ENCODE measurements at places on chromosomes 5 and 9. TPM values are rescaled to one million over a fixed set of nuclear protein-coding genes. Genes with fewer than 3 reads are reported as not detected.

The STC2 gene
- polyA plus RNA-seq, result 1.3 TPM

The SV2C gene
- polyA plus RNA-seq, result 3.0 TPM

The ANKRD55 gene
- 0.18 TPM for polyA plus RNA-seq

DNA sequence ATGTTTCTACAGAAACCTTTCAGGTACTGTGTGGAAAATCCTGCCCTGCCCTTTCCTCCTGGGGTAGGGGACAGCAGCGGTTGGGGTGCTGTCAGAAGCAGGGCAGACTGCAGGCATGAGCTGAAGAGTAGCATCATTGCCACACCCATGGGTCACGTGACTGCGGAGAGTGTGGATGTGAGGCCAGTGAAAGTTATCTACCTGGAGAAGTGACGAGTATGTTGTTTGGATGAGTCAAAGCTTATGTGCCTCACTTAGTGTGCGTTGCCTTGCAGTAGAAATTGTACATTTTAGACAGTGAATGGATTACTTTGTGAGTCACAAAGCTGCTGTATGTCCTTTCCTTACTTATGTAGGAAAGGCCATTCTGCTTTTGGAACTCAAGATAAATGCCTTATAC lies 21.7 kb upstream of the ACTBL2 start:
- no peak for DNase-seq

DNA sequence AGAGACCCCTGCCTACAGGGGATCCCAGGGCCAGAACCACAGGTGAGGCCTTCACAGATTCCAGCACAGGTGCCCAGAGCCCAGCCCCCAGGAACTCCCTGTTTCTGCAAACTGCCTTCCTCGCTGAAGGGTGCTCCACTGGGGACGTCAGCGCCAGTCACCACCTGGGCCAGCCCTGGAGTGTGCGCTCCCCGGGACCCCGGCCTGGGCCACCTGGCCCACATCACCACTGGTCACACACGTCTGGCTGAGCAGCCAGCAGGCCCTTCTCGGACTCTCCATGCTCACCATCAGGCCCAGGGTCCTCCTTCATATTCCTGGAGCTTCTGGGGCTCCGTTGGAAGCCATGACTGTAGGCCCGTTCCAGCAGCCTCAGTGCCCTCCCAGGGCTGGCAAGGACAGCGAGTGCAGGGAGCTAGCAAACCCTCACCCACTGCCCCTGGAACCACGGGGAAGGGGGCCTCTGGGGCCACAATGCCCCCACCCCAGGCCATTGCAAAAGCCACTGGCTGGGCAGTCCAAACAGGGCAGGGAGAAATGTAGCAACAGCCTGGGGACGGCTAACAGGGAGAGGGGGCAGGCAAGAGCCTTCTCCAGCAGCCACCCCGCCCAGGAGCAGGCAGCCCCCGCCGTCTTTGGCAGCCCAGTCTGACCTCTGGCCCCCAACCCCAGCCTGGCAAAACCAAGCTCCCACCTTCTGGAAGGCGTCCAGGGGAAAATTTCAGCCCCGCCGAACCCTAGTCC lies 1.3 kb downstream of the AGPAT2 start:
- DNase-seq, result no peak

DNA sequence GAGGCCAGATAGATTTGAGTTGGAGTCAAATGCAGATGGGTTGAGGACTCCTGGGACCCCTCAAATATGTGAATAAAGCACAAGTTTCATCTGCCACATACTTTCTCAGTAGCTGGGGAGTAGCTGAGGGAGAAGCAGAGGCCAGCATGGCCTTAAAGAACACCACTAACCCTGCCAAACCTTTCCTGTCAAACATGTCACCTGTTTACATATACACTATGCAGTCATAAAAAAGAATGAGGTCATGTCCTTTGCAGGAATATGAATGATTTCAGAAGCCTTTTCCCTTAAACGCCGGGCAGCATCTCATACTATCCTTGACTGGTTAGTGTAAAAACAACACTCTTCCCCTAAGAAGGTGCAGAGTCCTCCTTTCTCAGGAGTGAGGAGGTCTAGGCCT lies 25.2 kb upstream of the HSD17B4 start:
- no peak for DNase-seq

GRCh38 chr9:94929369-94929756 lies 202.9 kb downstream of the AOPEP start:
- DNase-seq, result no peak

GRCh38 chr5:71830681-71831539 lies 111.8 kb downstream of the CARTPT start:
- peak; percentile 17 for DNase-seq

Measured in large intestine (tissue), 12 donors.